ENCODE measurements at places on chromosomes 4 and X.

GRCh38 chr4:162234595-162234994, 70.8 kb upstream of the FSTL5 start:
- no peak for DNase-seq

DNA sequence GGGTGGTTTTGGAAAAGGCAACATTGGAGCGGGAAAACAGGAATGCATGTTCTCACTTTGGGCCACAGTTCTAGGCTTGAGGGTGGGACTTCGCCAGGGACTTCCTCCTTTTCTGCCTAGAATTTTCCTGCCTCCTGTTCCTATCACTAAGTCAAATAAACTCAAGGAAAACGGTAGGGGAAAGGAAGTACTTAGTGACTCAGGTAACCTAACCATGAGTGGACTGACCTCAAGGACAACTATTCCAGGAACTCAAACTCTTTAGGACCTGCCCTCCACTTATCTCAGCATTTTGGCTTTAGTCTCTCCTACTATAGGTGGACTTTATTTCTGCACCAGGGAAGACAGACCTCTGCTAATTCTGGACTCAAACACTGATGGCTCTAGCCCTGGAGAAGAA, 281.7 kb downstream of the ZNF674 start:
- DNase-seq: no peak

DNA sequence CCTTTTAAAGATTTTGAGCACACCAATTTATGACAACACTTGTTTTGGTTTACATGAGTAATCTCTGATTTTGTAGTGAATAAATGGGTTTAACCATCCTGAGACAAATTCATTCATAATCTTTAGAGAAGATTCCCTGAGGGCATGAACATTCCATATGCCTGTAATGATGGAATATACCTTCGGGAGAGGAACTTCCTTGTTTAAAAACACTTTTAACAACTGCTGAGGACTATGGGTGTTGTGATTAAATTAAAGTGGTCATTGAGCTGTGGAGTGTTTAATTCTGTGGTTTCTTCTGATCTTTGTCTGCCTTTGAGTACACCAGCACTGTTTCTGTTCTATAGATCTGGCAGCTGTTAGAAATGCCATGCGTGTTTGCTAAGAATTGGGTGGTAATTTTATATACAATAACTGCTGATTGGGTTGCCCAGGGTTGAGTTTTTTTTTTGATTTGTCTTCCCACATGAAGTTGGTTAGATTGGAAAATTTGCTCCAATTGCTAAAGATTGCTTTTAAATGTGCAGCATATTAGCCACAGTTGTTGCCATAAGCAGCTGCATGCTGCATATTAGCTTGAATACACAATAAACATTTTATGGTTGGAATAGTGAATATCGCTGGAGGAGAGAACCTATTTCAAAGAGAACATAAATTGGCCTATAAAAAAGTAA, 86.8 kb downstream of the DCLK2 start:
- no peak for DNase-seq

DNA sequence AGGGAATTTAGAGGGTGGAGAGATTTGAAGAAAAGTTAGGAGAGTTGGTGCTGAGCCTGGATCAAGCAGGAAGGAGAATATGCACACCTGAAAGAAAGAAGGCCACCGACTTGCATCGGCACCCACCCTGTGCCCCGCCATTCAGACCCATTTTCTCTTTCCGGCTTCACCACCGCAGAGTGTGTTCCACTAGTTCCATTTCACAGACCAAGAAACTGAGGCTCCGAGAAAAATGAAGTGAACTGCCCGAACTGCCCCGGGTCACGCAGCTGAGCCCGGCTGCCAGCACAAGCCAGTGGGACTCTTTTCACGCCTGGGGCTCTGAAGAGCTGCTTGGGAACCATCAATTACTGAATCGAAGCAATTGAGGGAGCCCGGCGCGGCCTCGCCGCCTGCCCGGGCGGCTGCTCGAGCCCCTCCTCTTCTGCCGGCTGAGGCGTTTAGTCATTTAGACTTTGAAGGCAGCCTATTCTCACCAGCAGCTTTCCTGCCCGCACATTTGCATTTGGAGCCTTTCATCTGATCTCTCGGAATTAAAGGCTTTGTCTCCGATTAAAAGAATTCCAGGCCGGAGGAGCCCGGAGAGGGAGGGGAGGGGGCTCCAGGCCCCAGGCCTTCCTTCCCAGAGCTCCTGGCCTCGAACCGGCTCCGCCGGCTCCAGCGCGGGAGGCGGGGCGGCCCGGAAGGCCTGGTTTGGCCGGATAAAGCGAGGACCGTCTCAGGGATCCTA, 140.2 kb upstream of the PJA1 start:
- DNase-seq: no peak

DNA sequence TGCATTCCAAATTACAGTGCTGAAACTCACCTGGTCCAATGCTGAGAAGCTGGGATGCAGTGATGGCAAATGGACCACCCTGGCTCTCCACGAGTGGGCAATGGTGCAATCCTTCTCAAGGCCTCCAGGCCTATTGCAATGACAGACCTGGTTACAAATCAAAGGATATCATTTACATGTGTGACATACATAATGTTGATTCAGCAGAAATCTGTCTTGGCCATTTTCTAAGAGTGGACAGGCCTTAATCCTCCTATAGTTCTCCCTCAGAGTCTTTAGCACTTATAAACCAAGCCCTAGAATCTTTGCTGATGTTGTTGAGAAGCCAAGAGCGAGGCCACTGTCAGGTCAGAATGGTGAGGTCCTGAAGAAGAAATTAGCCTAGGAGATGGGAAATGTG, 17.1 kb downstream of the LRAT start:
- DNase-seq: no peak

GRCh38 chr4:73788411-73788810, 48.0 kb downstream of the CXCL8 start:
- DNase-seq: no peak

- DNase-seq: no peak
These were observed 187.4 kb upstream of the RPS6KA3 start for GRCh38 chrX:20454117-20454516.

GRCh38 chr4:48645225-48645794, 134.8 kb downstream of the FRYL start:
- DNase-seq: no peak

DNA sequence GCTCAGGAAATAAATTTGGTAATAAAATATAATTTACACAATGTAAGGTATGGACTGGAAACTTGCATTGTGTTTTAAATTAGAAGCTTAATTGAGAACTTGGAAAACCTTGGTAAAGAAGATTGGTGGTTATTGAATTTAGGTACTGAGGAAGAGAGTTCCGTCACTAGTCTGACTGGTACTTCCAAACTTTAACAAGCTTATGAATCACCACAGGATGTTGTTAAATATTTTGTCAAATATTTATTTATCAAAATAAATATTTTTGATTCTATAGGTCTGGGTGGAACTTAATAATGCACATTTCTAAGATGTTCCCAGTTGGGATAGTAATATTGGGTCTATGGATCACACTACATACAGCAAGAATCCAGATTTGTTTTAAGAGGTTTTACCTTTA, 992.2 kb downstream of the ARAP2 start:
- no peak for DNase-seq

DNA sequence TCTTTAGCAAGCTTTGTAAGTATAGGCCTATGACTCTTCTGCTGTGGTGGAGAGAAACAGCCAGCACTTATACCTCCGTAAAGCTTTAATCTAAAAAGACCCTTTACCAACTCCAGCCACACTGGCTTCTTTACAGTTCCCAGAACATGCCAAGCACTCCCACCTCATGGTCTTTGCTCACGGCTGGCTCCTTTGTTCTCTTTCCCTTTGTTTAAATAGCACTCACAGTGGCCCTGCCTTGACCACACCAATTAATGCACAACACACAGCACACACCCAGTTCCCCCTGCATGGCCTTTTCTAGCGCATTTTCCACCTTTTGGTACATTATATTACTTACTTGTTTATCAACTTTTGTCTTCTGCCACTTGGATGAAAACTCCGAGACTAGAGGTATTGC, 18.9 kb downstream of the PPID start:
- no peak for DNase-seq

DNA sequence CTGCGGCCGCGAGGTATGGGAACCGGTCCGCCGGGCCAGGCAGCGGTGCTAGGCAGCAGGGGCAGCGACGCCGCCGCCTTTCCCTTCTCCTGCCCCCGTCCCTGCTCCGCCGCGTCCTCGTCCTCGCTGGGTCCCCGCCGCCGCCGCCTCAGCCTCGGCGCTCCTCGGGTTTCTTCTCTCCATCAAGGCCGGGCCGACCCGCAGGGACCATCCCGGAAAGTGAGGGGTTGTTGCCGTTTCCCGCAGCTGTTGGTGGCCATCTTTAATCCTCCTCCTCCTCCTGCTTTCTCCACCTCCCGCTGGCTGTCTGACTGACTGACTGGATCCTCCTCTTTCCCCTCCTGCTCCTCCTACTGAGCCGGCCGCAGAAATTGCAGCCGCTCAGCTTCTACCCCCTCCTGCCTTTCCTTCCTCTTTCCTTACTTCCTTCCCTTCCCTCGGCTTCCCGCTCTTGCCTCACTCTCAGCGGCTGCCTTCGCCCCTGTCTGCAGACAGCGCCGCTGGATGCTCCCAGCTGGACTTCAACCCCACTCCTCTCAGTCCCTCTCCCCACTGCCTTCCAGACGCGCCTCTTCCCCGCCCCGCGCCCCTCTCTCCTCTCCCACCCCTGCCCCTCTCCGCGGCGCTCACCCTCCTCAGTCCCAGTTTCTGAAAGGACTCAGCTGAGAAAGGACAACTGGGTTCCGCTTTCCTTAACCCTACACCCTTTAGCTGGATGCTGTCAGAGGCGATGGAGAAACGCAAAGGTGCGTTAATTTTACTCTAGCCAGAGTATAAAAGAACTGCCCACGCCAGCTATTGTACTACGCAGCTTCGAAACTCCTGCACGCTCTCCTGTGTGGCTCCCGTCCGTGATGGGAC, at the start of gene WDFY3:
Gene WDFY3 (minus strand): TSS at position 309 of the 861 bp plus-strand sequence. CDS start 106,099 bp downstream, outside the sequence.
- DNase-seq: peak; percentile 18

DNA sequence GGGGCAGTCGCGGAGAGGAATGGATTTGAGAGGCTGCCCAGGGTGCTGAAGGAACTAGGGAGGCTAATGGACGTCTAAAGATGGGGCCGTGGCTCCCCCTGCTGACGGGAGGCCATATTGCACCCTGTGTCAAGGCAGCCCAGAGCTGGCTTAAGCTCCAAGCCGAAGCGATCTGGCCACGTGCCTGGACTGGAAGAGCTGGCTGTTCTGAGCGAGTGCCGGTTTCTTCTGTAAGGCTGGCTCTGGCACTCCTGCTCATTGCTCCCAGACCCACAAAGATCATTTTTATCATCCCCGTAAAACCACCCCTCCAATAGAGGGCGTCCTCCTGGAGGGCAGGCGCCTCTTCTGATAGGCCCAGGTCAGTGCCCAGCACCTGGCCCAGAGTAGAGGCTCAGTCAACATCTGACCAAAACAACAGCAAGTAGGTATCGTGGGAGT, 5.6 kb downstream of the PNCK start:
- peak; percentile 5 for DNase-seq

GRCh38 chrX:20067709-20068561, 48.8 kb downstream of the MAP7D2 start:
- no peak for DNase-seq

DNA sequence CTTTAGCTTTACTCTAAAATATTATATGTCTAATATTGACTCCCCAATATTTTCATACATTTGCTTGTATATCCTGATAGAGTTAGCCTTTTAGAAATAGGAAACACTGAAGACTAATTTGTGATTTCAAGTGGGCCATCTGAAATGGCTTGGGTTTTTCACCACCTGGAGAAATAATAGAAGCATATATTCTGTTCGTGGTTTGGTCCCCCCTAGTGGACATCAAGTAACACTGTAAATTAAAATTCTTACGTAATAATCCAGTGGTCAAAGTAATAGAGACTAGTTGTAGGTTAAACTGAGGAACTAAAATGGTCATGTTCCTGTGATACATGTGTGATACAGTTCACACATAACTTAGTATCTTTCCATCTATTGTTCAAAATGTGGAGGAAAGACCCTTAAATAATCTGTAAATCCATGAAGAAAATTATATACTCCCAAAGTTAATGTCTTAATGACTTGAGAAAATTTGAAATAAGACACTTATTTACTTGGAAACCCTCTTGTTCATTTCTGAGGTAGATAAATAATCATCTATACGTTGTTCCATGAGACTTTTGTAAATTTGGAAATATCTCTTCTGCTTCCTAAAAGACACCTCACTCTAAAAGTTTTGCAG, 79.8 kb upstream of the SMARCAD1 start:
- DNase-seq: no peak

GRCh38 chr4:93814722-93815121, 13.8 kb upstream of the ATOH1 start:
- DNase-seq: no peak

DNA sequence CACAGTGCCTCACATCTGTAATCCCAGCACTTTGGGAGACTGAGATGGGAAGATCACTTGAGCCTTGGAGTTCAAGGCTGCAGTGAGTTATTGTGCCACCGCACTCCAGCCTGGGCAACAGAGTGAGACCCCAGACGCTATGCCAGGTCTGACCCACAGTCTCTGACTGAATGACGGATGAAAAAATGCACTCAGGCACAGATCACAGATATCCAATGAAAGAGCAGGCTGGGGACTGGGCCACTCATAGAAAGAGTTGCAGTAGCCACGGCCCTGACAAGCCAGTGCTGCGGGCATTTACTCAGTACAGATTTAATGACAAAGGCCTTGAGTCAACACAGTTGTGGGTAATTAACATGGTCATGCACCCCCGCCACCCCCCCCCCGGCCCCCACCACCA, 22.7 kb downstream of the NUDT6 start:
- no peak for DNase-seq

GRCh38 chr4:20091781-20092180, 159.9 kb upstream of the SLIT2 start:
- no peak for DNase-seq

DNA sequence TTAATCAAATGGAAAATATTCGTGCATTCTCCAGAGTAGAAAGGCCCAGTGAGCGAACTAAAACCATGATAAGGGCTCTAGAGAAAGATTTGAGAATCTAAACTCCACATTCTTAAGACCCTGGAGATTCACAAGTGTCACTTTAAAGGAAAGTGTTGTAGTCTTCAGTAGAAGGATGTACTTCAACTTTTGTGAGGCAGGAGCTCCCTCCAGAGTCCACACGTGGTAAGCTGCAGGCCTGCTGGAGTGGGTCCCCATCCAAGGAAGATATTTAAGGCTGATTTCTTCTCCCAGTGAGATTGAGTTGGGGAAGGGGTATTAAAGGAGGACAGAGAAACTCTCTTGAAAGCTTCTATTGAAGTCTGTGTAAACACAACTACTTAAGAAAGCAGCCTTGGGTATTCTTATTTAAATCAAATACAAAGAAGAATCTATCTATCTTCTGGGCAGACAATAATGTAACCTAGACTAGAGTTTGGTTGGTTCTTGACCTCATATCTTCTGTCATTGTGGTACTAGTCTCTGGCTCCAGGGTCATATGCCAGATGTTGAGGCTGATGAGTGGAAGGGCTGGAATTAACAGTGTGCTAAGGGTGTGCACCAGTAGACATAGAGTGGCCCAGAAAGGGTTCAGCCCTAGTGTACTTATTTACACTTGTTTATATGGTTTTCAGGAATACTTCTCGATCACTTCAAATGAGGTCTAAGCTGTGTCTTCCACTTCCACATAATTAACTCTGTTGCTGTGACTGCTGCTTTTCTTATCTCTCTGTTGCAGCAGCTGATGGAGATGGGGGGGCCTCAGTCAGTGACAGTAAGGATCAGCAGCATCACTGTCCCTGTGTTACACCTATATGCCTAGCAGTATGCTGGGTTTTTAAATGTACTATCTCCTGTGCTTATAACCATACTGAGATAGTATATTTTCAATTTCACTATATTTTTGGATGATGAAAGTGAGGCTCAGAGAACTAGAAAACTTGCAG, 76.1 kb downstream of the HMGB2 start:
- peak; percentile 83 for DNase-seq

- no peak for DNase-seq
These were observed 16.1 kb downstream of the LRP2BP start for GRCh38 chr4:185379326-185380295.

- no peak for DNase-seq
These were observed 47.2 kb downstream of the FAM114A1 start for GRCh38 chr4:38914854-38915253.
